ENCODE measurements at places on chromosomes 3 and 15.

DNA sequence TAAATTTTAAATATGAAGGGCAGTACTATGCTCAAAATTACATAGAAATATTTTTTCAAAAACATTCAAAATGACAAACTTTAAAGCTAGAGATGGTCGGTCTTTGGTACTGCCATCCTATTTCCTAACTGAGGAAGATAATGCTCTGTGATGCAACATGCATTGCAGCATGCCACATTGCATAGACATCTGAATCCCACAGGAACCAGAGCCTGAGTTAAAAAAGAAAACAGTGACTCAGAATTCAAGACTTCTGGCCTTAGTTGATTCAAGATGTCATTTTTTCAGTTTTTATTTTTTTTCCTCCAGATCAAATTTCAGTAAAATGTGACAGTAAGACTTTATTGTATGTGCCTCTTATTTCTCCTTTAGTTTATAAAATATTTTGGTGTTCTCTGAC lies 33.1 kb downstream of the TP63 start:
- DNase-seq = peak; percentile 83

GRCh38 chr15:49688135-49688790 lies 67.4 kb downstream of the DTWD1 start:
- DNase-seq = no peak

GRCh38 chr3:45567730-45568172 lies 26.8 kb upstream of the LIMD1 start:
- DNase-seq = no peak

DNA sequence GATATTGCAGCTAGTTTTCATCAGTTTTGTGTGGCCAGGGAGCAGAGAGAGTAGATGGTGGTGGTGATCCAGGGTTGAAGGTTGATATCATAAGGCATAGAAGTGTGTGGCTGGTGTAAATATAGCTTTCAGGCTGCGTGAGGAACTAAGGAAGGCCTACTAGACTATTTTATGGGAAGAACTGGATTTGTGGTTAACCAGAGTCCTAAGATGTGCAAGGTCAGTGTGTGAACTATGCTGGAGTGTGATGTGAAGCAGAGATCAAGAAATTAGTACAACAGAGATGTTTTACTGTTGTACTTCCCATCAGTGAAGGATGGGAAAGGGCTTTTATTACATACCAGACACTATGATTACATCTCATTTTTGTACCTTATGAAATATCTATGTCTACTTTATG lies 41.5 kb downstream of the MAPK6 start:
- no peak for DNase-seq

GRCh38 chr3:36905545-36905944 lies 39.3 kb downstream of the TRANK1 start:
- DNase-seq = no peak

GRCh38 chr3:195057716-195058115 lies 213.2 kb downstream of the XXYLT1 start:
- DNase-seq = no peak

DNA sequence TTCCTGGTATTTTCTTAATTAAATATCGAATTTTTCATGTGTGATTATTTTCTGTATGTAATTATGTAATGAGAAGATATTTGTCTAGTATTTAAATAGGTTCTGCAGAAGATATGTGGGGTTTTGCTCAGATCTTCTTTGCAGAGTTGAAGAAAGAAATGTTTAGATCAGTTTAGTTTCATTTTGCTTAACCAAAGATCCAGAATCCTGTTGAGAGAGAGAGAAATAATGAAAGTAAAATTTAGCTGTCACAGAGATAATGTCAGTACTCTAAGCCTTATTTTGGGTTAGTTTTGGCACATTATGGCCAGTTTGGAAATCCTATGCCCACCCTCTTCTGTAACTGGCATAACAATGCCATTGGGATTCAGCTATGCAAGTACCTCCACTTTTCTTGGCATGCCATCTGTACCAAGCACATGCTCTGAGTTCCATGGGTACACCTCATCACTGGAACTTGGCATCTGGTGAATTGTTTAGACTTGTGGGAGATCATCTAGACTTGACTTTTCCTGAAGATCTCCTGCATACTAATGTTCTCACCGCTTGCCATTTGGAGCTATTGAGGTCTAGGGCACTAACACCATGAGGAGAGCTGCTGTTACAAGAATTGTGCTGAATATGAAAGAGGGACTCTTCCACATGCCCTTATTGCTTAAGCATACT lies 30.9 kb downstream of the PLSCR1 start:
- no peak for DNase-seq

GRCh38 chr3:9514956-9515355 lies 38.7 kb downstream of the LHFPL4 start:
- DNase-seq = no peak

- DNase-seq = no peak
Observed at GRCh38 chr3:127073941-127074820, 91.3 kb downstream of the PLXNA1 start.

- no peak for DNase-seq
Observed at GRCh38 chr3:69300296-69300695, 85.6 kb downstream of the FRMD4B start.

- DNase-seq = peak; percentile 47
Observed at GRCh38 chr3:165466856-165467255, 270.7 kb upstream of the SLITRK3 start.

DNA sequence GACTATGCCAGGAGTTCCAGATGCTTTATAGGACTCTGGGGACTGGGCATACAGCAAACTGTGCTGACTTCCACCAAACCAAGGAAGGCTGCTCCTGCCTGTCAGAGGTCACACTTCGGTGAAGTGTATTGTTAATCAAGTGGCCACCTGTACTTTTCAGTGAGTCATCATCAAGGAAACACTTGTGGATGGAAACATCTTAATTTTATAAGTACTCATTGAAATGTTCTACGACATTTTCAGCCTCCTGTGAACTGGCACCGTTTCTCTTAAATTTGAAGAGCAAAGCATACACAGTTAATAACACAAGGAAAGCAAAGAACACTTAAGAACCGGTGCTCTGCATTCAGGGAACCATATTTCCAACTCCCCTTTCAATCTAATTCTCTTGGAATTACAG lies 801.7 kb upstream of the DPPA4 start:
- no peak for DNase-seq
